Retina (tissue), 1 donor: ENCODE measurements at places on chromosomes 2 and 18.

- no peak for DNase-seq
Observed at GRCh38 chr2:70541481-70542020, 12.1 kb downstream of the TGFA start.

- peak; percentile 46 for DNase-seq
Observed at GRCh38 chr18:48412339-48412929, 3.3 kb upstream of the ZBTB7C start.

- no peak for DNase-seq
Observed at GRCh38 chr2:133104871-133105270, 434.9 kb upstream of the LYPD1 start.

DNA sequence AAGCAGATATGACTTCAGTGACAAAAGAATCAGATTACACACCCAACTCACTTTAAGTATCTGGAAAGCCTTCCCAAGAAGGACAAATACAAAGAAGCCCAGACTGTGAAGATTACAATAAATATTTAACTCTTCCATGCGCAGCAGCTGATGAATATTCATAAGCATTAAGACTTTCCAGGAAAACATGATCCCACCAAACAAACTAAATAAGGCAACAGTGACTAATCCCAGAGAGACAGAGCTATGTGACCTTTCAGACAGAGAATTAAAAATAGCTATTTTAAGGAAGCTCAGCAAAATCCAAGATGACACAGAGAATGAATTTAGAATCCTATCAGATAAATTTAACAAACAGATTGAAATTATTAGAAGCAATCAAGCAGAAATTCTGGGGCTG lies 108.2 kb upstream of the UBE2E3 start:
- no peak for DNase-seq

- DNase-seq, result no peak
Observed at GRCh38 chr2:235021752-235022151, 69.9 kb downstream of the SH3BP4 start.

DNA sequence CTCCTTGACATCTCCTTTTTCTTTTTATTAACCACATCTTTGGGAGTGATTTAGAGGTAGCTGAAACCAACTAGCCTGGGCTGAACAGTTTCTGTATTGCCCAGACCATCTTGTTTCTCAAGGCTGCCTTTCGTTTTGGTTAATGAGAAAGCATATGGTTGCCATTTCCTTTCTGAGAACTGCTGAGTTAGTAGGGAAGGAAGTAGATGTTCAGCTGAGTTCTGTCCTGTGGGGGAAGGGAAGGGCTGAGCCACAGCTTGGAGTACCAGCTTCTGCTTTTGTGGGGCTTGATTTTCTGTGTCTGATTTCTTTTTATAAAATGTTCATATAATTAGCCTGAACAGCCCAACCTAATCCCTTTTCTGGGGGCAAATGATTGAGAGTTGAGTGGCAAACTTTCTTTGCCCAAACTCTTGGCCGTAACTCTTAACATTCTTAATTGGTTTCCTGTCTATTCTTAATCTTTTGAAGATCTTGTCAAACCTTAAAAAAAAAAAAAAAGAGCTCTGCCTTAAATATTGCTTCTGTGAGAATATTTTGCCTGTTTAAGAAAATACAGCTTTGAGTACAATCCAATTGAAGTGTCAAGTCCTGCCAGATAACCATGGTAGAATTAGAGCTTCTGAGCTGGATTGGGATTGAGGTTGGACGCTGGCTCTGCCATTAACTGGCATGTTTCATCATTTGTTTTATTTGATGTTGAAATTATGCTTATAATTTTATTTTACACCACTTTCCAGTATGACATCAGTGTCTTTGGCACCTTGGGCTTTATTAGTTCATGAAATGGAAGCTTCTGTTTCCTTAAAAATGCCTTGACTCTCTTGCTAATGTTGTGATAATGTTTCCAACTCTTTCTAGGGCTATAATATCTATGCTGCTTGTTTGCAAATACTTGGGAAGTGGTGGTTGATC lies 1.9 kb upstream of the NABP1 start:
- no peak for DNase-seq

DNA sequence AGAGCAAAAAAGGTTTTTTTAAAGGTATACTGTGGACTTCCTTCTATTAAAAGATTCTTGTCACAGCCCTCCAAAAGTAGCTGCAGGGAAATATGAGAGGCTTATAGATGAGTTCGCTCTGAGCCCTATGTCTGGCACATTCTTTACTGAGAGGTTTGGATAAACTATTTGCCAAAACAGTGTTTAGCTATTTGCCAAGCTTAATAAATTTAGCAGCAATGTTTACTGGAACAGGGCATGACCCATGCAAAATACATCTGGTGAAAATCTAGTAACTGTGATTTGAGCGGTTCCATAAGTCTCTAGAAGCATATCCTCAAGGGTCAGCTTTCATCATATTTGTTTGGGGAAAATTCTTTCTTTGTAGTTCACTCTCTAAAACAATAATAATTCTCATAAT lies 1696.7 kb upstream of the PIK3C3 start:
- no peak for DNase-seq

DNA sequence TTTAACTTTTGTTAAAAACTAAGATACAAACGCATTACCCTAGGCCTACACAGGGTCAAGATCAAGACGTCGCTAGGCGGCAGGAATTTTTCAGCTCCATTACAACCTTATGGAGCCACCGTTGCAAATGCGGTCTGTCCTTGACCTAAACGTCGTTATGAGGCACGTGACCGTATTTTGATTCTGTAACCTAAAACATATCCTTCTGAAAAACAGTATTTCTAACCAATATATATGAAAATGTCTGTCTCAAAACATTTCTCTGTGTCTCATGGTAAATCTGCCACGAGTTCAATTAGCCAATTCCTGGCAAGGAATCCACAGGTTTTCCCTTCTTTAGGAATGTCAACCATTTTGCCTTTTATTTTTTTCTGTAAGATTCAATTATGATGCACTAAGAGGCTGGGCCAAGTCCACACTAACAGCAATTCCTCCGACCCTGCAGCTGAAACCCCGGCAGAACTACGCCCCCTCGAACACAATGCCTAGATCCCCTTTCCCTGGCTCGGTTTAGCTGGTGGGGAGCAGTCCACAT lies 1.7 kb downstream of the RTN4 start:
- no peak for DNase-seq

DNA sequence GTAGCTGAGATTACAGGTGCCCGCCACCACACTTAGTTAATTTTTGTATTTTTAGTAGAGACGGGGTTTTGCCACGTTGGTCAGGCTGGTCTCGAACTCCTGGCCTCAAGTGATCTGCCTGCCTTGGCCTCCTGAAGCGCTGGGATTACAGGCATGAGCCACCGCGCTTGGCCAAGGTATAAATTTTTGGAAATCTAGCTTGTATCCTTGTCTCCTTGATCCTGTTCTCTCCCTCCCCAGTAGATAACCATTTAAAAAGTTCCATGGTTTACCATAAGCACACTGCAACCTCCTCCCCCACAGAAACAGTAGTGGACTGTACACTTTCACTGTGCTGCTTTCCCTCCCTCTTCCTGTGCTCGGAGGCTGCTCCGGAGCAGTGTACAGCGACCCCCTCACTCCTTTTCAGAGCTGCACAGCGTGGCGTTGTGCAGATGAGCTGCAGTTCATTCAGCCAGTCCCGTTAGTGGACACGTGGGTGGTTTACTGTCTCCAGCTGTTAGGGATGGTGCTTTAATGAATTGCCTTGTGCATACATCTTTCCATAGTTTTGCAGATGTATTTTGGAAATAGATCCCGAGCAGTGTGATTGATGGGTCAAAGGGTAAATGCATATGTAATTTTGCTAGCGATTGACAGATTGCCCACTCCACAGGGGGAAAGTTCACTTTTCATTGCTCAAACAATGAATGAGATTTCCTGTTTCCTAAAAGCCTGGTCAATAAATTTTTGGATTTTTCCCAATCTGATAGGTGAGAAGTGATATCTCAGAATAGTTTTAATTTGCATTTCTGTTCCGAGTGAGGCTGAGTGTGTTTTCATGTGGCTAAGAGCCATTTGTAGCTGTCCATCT lies 14.8 kb downstream of the ASB1 start:
- no peak for DNase-seq

DNA sequence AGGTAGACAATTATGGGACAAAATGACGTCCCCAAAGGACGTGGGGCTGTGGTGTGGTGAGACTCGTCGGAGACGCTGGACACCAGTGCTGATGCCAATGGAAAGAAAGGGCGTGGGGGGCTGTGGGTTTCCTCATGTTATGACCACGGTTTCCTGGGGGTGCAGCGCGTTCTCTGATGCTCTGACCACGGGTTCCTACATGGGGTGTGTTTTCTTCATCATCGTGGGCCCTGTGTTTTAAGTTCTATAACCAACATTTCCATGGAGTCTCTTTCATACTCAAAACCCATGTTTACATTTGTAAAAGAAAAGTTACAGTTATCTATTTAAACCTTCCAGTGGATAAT lies 141.6 kb downstream of the RTP5 start:
- DNase-seq, result no peak

DNA sequence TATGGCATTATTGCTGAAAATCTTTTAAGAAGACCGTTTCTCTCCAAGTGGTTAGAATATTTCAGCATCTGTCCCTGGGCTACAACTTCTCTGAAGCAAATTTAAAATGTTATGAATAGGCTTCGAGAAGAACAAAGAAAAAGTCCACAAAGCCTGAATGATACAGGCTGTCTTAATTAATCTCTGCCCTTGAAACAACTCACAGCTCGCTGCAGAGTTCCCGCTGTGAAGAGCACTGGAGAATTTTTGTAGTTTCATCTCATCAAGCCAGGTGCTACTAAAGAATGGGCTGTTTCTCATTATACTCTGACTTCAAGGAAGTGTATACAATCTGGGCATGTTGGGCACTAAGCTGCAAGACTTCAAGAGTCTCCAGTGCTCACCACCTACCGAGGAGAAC lies 67.6 kb downstream of the LAMA1 start:
- DNase-seq, result peak; percentile 31

GRCh38 chr2:101571951-101572350 lies 97.0 kb upstream of the RFX8 start:
- no peak for DNase-seq

DNA sequence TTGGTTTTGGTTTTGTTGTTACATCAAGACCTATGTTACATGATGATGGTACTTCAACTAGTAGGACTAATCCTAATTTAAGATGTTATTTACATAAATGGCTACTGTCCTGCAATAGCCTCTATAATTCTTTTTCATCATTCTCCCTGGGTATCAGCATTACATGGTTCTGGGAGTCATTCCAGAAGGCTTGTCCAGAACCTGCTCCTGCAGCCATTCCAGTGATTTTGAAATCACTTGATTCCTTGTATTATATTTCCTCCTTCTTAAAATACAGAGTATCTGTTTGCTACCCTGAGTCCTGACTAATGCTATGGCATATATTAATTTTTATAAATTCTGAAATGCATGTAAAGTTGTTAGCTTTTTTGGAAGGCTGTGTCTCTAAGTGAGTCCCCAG lies 400.5 kb upstream of the MEIS1 start:
- DNase-seq, result no peak

DNA sequence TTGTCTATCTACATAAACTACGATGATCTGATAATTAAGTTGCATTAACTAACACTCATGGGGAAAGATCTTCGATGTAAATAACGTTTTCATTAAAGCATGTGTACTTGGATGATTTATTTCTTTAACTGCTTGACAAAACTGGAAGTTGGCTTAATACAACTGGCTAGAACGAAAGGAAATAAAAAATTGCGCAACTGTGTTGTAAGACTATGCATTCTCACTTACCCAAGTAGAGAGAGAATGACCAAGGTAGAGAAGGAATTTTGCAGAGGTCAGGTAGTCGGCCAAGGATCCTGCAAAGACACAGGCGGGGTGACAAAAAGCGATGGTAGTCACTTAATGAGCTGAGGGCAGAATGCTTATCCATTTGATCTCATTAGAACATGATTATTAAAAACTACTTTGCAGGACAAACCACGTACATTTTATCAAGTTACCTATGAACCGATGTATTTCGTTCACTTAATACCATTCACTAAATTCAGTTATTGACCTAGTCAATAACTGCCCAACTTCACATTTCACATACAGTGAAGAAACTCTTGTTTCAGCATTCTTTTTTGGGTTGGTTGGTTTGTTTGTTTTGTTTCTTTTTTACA lies 900 bp downstream of the SLC40A1 start:
- DNase-seq, result no peak

GRCh38 chr2:191666226-191666625 lies 11.7 kb upstream of the NABP1 start:
- no peak for DNase-seq

GRCh38 chr2:110099038-110099425 lies 16.6 kb downstream of the MALL start:
- no peak for DNase-seq

DNA sequence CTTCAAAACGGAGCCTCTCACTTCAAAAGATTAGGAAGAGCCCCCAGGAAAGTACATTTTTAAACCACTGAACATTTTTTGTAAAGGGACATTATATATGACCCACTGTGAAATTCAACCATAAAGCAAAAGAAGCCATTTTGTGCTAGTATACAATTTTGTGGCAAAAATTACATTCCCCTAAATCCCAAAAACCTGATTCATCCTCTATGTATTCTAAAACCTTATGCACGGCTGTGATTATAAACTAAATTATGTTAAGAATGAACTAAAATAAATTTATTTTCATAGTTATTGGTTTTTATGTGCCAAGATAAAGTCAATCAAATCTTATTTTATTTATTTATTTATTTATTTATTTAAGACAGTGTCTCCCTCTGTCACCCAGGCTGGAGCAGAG lies 48.5 kb downstream of the RTN4 start:
- no peak for DNase-seq

DNA sequence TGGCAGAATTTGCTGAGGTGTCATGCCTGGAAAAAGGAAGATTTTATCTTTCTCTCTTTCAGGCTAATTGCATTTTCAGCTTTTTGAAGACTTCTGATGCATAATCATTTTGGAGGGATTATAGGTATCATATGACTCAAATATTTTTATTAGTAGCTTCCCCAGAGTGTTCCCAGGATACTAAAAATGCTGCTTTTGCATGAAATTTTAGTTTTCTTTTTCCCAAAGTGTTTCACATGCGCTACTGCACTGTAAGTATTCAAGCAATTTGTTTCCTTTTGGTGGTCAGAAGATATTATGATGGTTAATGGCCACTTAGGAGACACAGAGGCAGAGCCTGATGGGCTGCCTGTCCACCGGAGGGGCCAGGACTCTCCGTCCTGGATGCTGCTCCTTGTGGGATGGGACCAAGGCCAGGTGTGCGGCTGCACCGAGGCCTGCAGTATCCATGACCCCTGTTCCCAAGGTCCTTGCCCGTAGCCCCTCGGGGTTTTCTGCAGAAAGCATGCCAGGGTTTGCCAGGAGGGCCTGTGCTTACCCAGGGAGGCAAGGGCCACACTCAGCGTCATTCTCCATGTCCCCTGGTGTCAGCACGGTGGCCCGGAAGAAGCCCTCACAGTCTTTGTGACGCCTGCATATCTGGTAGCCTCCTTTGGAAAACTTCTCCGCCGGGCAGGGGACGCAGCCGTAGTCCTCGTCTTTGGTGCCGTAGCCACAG lies 60.2 kb downstream of the EDAR start:
- DNase-seq, result no peak

GRCh38 chr2:176388861-176389260 lies 119.6 kb downstream of the MTX2 start:
- DNase-seq, result no peak

- no peak for DNase-seq
Observed at GRCh38 chr2:188647430-188648070, 326.6 kb upstream of the COL3A1 start.

GRCh38 chr2:14451312-14451711 lies 181.2 kb upstream of the LRATD1 start:
- no peak for DNase-seq
